ENCODE measurements at places on chromosomes 12 and 14.
A peak's percentile ranks its signal among the peaks of the same experiment; 100 is the strongest.

- no peak for DNase-seq
These were observed 127.7 kb downstream of the NRXN3 start for GRCh38 chr14:78297858-78298257.

- DNase-seq, result no peak
These were observed 3.6 kb upstream of the TTC7B start for GRCh38 chr14:90819734-90820393.

DNA sequence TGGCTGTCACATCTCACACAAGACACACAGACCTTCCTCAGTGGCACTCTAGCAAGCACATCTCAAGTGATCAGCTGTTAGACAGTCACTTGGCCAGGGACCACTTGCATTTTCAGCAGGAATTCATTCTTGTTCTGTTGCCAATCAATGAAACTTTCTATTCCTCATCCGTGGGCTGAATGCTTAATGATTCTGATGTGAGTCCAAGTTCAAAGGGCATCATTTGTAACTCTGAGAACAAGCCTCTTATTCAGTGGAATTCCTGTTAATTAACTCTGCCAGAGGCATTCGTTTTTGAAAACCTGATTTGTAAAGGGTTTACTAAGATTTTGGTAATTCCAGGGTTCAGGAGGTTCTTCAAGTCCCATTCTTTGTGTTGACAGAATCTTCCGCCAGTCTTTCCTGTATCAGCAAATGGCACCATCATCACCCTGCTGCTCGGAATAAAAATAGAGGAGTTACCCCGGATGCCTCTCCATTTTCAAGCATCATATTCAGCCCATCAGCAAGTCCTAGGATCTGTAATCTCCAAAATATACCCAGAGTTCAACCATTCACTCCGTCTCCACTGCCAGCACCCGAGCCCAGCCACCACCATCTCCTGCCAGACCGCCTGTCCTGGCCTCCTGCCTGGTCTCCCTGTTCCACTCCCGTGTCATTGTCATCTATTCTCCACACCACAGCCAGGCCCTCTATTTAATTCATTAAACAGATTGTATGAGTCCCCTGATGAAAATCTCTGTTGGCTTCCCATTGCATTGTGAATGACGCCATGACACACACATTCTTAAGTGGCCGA lies 473.4 kb downstream of the AACS start:
- DNase-seq, result no peak

DNA sequence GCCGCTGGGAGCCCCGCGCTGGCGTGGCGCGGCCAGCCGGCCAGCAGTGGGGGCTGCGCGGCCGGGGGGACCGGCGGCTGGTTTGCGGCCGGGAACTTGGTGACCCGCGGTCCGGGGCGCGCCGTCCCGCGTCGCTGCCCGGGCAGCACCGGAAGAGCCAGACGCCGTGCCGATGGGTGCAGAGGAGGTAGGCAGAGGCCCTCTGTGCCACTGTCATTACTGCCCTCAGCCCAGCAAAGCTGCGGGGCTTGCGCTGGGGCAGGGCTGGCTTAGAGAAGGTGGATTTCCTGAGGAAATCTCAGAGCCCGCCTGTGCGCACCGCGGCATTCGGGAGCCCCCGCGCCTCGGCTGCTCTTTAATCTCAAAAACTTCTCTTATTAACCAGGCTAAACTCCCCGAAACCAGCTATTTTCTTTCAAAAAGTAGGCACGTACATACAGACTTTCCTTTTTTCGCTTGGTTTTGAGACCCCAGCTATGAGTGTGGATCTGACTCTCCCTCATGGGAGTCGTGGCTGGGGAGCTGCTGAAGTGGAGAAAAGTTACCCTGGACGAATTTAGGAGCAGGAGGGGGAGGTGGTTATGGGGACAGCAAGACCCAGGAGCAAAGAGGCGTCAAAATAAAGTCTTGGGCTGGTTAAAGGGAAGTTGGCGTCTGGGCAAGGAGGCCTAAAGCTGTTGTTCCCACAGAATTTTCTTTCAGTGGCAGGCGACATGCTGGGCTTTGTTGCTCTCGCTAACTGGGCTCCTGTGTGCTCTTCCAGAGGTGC lies 802 bp downstream of the SUSD6 start:
- no peak for DNase-seq

DNA sequence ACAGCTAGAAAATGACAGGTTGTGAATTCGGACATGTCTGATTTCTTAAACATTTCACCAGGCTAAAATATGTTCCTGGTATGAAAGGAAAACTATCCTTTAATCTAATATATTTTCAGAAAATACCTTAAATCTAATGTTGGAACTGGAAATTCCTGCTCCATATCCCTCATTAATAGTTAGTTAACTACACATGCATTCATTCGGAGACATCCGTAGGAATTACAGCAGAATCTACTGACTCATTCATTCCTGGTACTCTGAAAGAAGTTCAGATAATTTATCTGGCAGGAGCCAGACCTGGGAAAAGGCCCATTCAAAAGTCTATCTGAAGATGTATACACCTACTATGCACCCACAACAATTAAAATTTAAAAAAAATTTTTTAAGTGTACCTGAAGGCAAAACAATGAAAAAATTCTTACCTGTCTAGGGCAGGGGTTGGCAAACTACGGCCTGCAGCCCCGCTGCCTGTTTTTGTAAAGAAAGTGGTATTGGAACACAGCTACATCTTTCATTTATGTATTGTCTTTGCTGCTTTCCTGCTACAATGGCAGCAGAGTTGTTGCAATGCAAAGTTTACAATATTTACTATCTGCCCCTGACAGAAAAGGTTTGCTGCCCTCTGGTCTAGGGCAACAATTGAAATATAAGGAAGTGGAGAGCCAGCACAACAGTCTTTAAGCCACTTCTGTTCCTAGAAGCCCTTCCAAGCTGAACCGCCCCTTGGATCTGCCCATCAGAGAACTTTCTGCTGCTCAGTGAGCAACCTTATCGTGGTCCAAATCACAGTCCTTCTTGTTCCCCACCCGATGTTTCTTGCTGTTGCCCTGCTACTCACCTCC lies 17.9 kb upstream of the NFYB start:
- no peak for DNase-seq

DNA sequence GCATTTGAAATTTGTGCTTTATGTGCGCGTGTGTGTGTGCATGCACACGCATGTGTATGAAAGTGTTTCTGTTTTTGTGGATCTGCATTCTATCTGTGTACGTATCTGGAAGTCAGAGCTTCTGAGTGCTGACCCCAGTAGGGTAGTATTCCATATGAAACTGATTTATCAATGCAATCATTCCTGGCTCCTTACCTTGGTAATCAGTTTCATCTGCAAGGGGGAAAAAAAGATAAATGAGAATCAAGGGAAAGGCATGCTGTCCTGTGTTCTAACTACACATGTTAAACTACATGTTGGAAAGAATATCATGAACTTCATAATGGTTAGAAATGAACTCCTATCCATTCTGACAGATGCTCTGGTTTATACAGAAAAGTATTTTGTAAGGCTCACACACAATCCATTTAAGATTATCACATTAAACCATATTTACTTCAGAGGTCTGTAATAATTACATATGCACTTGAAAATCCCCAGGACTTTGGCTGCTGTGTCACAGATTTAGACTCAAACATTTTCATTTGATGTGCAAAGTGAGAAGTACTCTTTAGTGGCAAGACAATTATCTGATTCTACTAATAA lies 276.1 kb upstream of the LMO3 start:
- DNase-seq, result no peak

DNA sequence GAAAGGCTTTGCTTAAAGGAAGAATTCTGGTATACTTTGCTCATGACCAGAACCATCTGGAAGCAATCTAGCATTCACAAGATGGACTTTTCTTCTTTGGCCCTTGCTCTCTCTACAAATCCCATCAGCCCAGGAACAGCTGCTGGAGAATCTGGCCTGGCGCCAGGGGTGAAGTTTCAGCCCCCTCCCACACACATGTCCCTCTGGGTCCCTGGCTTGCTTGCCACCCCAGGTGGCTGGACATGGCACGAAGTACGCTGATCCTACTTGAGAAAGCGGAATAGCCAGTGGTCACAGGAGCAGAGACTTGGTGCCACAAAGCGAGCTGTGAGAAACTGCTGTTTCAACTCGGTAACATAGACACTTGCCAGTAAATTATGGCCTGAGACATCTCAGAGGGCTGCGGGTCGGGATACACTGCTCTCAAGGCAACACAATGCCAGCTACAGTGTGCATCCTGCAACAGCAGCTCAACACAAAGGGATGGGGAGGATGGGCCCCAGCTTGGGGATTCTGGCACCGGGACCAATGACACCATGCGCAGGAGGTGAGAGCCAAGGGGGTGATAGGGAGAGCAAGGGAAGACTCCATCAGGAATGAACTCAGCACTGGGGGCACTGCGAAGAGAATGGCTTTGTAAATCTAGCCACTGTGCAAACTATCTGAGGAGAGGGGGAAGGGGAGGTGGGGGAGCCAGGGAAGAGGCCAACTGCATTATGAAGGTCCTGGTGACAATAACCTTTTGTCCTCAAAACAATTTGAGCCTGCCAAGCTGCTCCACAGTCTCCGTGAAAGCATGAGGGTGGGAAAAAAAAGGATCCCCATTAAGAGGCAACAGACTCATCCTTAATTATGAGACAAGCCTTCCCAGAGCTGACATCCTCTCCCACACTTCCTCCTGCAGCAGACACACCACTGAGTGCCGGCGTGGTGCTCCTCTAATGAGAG lies 219.9 kb downstream of the PPM1H start:
- DNase-seq, result no peak

DNA sequence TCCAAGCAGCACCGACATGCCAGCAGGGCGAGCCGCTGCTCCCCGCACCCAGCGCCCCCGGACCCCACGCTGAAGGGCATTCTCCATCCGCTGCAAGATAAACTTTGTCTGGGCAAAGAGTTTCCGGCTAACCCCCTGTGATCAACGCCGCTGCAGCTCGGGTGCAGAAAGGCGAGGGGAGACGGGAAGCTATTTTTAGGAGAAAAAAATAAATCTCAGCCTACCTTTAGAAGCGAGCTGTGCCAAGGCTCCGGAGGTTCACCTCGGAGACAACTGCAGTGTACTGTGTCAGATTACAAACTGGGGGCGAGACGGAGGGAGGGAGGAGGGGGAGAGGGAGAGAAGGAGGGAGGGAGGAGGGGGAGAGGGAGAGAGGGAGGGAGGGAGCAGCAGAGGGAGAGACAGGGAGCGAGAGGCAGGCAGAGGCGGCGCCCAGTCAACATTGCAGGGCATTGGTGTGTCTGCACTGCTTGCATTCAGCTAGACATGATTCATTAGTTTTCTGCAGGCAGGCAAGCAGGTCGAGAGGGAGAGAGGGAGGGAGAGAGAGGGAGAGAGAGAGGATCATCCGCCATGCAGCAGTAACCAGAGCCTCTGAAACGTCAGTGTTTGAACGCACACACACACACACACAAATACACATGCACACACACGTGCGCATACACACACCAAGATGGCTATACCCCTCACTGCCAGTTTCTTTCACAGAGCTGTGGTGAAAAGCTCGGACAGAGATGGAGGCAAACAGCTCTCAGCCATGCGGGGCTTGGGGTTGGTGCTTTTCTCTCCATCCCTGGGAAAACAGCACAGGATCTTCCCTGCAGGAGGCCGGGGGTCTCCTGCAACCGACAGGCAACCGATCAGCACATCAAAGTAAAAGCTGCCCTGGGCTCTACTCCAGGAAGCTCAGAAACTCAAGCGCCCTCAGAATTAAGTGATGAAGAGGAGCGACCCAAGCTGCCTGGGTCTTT lies at the start of gene RIMBP2:
Gene RIMBP2 (minus strand): TSS at position 302 of the 971 bp plus-strand sequence. CDS start 237,286 bp downstream, outside the sequence.
- DNase-seq, result no peak

DNA sequence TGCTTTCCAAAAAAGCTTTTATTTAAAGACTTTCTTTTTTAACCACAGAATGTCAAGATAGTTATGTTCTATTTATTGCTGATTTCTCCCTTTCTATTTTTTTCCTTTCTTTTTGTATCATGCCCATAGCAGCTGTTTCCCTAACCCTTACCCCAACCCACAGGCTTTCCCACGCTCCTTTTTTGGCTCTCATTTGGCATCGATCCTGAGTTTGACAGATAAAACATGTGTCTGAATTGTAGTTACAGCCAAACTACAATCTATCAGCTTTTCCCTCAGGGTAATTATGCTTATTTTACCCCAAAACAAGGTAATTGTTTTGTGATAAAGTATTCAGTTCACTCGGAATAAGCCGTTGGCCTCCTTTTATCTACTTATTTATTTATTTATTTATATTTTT lies 46.7 kb downstream of the PDE3A start:
- no peak for DNase-seq

GRCh38 chr12:119075222-119075787 lies 94.0 kb downstream of the SRRM4 start:
- no peak for DNase-seq

GRCh38 chr12:44571006-44571550 lies 305.0 kb downstream of the NELL2 start:
- DNase-seq, result no peak

DNA sequence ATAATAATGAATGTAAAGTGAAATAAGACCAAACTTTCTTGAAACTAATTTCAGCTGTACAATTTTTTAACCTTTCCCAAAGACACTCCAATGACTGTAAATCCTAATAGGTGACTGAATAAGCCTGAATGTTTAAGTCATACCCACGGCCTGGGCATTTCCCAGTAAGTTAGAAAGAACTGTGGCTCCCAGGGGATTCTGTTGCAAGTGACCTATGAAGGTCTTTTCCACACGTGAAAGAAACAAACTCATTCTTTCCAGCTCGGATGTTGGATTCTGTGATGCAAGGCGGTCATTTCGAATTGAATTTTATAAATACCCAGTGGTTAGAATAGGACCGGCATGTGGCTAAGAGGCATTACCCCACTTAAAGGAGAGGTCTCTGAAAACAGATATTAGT lies 1134.4 kb downstream of the GALC start:
- no peak for DNase-seq

DNA sequence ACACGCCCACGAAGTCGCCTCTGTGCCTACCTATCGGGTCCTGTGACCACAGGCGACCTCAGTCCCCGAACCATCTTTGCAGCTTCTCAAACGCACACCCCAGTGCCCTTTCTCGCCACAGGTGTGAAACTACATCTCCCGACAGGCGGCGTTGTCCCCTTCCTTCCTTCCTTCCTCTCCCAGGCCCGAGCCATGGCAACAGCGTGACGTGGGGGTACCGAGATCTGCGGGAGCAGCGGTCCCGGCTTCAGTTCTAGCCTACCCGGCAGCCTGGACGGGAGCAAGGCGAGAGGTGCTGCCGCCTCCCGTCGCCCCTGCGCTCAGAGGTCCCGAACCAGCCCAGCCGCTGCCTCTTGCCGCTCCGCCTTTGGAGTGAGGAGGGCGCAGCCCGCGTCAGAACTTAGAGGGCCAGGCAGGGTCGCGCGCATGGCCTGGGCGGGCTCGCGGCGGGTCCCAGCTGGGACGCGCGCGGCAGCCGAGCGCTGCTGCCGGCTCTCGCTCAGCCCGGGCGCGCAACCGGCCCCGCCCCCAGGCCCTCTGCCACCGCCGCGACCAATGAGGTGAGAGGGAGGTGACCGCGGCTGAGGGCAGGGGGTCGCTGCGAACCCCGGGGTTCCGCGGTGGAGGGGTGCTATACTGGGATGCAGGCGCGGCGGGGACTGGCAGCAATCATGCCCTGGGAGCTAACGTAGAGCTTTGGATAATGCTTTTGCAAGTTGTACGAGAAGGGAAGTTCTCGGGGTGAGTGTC lies at the start of gene COQ10A:
Gene COQ10A (plus strand): TSS at position 250 of the 750 bp plus-strand sequence. CDS start 177 bp downstream, at position 427.
- DNase-seq, result peak; percentile 96

- DNase-seq, result no peak
These were observed 47.2 kb downstream of the DRAM1 start for GRCh38 chr12:101924618-101925017.

GRCh38 chr12:24797901-24798300 lies 151.0 kb downstream of the BCAT1 start:
- DNase-seq, result no peak

All from GM13976 (cell line).